ENCODE measurements at places on chromosomes 11 and 22.
A peak's percentile ranks its signal among the peaks of the same experiment; 100 is the strongest.

GRCh38 chr11:66293777-66294625 lies 2.3 kb downstream of the TMEM151A start:
- no peak for DNase-seq

GRCh38 chr11:117541211-117541610 lies 213.6 kb downstream of the CEP164 start:
- no peak for DNase-seq

- DNase-seq: peak; percentile 80
Observed at GRCh38 chr11:103035791-103036434, 56.0 kb downstream of the DCUN1D5 start.

GRCh38 chr11:126431401-126432064 lies 76.0 kb downstream of the ST3GAL4 start:
- DNase-seq: no peak

DNA sequence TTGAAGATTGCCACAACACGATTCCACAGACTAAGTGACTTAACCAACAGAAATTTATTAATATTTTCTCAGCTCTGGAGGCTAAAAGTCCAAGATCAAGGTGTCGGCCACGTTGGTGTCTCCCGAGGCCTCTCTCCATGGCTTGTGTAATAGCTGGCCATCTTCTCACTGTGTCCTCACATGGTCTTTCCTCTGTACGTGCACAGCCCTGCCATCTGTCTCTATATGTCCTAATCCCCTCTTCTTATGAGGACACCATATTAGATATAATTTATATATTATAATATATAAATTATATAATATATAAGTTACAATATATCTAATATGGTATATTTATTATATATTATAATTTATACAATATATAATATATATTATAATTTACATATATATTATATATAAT lies 25.1 kb upstream of the SCGB1A1 start:
- DNase-seq: no peak

DNA sequence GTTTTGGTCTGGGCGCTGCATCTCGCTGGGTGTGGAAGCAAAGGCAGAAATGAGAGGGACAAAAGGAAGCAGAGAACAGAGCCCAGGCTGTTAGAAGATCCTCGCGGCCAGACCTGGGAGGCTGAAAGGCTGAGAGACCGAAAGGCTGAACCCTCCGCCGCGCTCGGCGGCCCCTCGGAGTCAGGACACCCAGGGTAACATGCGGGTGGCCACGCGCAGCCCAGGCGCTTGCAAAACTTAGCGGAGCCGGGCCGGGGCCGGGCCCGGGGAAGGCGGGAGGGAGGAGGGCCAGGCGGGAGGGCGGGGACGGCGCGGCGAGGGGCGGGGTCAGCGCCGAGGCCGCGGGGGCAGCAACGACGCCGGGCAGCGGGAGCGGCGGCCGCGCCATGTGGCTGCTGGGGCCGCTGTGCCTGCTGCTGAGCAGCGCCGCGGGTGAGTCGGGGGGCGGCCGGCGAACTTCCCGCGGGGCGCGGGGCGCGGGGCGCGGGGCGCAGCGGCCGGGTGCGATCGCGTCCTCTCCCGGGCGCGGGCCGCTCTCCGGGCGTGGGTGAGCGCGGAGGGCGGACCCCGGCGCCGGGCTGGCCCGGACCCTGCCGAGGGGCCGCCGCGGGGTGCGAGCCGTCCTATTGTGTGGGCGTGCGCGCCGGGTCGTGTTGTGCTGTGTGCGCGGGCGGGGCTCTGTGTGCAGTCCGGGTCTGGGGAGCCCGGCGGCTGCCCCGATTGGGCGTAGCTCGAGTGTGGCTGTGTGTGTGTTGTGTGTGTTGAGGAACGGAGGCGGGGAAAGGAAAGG lies at the start of gene LDLRAD3:
Gene LDLRAD3, plus strand, starts transcription at position 350 of the 790 bp plus-strand sequence. Its CDS starts 37 bp downstream, at position 387.
- DNase-seq: peak; percentile 23

- DNase-seq: no peak
Observed at GRCh38 chr11:64571410-64572091, 19.5 kb upstream of the SLC22A12 start.

GRCh38 chr11:26696330-26696729 lies 25.5 kb downstream of the SLC5A12 start:
- no peak for DNase-seq

DNA sequence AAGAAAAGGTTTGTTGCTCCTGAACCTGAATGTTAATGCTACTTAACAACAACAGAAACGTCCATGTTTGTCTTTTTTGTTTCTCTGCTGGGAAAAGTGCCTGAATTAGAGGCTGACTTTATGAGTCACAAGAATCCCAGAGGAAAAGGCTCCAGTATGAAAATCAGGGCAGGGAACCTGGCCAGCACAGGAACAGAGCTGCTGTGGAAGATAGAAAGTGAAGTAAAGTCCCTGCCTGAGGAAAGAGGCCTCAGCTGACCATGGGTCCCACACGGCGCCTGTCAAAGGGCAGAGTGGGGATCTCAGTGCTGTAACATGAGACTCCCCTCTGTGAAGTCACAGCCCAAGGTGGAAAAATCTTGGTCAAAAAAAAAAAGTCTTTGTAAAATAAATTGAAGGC lies 632.3 kb upstream of the CCDC90B start:
- no peak for DNase-seq

DNA sequence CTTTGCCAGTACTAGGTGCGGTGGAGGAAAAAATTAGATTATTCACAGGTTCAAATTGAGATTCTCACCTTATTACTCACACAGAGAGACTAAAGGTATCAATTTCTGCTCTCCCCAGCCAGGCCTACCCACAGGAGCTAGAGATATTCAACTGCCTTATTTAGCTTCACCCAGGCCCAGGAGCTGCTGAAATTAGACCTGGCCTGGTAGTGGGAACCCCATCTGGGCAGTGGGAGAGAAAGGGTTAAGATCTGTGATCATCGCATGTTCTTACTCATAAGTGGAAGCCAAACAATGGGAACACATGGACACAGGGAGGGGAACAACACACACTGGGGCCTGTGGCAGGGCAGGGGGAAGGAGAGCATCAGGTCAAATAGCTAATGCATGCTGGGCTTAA lies 20.9 kb upstream of the MICAL2 start:
- no peak for DNase-seq

DNA sequence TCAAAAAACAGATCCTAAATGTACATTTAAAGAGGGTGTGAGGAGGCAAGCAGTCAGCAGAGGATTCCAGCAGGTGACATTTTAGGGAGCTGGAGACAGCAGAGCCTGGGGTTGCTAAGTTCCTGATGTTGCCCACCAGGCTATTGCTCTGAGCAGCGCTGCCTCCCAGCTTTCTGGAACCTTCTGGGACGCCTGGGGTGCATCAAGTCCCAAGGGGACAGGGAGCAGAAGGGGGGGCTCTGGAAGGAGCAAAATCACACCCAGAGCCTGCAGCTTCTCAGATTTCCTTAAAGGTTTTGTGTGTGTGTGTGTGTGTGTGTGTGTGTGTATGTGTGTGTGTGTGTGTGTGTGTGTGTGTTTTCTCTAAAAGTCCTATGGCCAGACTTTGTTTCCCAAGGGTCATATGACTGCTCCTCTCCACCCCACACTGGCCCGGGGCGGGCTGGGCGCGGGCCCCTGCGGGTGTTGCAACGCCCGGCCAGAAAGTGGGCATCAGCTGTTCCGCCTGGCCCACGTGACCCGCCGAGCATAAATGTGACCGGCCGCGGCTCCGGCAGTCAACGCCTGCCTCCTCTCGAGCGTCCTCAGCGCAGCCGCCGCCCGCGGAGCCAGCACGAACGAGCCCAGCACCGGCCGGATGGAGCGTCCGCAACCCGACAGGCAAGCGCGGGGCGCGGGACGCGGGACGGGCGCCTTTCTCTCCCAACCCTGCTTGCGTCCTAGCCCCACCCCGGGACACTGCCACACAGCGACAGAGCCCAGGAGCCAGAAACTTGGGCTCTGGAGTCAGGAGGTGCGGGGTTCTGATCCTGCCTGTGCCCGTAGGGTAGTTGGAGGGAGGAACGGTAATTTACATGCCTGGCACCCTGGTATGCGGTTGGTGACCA lies at the start of gene HMOX1:
Gene HMOX1, plus strand, starts transcription at position 560 of the 887 bp plus-strand sequence. Its CDS starts 78 bp downstream, at position 638.
- peak; percentile 53 for DNase-seq

DNA sequence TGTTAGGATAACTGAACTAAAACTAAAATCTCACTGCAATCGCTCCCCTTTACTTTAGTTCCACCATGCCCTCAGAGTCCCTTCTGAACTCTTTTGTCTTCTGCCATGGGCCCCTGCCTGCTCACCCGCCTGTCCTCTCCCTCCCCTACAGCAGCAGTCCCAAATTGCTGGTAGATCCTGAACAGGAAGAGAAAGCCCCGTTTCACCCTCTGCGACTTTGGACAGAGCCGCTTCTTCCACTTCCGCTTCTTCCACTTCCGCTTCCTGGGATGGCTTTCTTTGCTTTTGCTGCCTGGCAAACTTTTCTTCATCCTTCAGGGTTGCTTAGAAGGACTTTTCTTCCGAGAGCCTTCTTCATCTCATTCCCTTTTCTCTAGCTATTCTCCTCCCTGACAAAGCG lies 35.7 kb upstream of the TLCD5 start:
- no peak for DNase-seq

GRCh38 chr22:38211556-38211955 lies 9.8 kb downstream of the MAFF start:
- DNase-seq: no peak

DNA sequence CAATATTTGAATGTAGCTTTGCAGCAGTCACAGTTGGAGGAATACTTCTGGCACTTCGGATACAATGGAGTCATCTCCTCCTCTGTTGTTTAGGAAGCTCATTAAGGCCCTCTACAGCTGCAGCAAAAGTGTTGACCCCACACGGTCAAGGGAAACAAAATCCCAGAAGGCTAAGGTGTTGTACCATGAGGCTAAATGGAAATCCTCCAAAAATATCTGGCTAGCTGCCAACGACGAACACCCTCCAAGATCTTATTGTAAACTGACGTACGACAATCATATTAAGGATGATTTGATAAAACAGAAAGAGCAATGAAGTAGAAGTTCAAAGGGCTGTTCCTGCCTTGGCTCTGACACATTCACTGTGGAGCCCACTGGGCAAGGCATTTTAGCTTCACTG lies 4.0 kb downstream of the POGLUT3 start:
- DNase-seq: no peak

DNA sequence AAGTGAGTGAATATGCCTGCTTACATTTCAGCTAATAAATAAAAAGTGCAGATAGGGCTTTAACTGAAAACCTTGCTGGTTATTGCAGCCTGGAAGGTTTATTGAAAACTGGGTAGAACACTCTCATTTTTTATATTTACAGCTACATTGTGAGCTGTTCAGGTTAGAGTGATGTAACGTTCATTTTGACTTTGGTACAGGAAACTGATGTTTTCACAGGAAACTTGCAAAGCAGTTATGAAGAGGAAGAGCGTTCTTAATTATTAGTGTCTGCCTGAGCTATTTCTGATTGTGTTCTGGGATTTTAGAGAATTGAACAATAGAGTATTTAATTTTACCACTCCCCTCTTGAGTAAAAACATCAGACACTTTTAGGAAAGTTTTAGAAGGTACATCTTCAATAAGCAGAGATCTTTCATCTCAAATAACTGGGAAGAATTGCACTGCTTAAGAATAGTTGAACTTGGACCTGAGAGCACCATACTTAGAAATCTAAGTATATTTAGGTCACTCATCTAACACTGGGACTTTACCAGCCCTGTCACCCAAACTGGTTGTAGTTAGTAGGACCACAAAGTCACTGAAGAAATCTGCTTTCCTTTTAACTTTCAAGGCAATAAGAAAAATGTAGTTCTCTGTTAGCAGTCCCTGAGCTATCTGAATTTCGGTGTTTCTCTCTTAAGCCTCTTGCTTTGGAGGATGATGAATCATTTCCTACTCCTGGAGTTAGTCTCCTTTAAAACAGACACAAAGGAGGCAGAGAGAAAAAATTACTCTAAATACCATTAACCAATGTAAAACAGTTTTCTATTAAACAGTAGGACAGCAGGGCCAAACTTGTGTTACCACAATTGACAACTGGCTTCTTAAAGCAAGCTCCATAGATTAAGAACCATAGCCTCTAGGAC lies 128.6 kb upstream of the DDI1 start:
- no peak for DNase-seq

DNA sequence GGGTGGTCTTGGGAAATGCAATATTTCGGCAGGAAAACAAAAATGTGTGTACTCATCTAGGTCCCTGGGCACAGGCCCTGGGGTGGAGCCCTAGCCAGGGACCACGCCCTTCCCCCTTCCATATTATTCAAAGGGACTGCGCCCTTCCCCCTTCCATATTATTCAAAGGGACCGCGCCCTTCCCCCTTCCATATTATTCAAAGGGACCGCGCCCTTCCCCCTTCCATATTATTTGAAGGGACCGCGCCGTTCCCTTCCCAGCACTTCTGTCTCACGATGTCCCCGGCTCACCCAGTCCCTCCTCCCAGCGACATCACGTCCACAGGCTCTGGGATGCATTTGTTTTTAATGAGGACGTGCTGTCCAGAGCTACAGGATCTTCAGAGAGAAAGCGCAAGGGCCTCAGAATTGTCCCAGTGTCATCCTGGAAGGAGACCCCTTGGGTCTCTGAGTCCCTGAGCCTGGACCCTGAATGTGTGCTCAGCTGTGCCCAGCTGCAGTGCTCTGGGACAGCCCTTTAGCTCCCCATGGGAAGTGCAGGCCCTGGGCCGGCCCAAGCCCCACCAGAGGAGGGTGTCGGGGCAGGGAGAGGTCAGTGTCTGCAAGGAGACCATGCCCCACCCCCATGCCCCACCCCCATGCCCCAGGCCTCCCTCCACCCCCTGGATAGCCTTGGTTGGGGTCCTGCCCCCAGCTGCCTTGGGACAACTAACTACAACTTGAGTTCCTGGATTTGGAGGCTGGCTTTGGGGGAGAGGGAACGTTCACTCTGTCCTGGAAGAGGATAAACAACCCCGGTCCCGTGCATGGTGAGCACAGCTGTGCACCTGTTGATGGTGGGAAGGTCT lies 810.0 kb downstream of the BRD1 start:
- DNase-seq: no peak

- peak; percentile 7 for DNase-seq
Observed at GRCh38 chr11:108538022-108538424, 39.8 kb upstream of the POGLUT3 start.

DNA sequence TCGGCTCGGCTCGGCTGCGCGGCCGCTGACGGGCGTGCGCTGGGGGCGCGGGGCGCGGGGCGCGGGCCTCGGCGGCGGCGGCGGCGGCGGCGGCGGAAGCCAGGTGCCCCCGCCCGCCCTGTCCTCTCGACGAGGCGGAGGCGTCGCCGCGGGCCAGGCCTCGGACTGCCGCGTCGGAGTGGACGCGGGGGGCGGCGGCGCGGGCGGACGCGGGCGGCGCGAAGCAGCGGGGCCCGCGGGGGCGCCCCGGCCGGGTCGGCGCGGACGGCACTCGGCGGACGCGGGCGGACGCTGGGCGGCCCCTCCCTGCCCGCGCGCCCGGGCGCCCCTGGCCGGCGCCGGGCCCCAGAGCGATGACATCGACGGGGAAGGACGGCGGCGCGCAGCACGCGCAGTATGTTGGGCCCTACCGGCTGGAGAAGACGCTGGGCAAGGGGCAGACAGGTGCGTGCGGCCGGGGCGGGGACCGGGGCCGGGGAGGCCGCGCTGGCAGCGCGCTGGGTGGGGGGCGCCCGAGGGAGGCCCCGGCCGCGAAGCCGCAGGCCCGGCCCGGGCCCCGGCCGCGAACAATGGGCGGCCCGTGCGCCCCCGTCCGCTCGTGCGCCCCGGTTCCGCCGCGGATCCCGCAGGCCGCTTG lies at the start of gene BRSK2:
Gene BRSK2, plus strand, starts transcription at position 3 of the 637 bp plus-strand sequence. Its CDS starts 351 bp downstream, at position 354.
- no peak for DNase-seq

GRCh38 chr11:75031224-75031753 lies 42.6 kb downstream of the NEU3 start:
- DNase-seq: no peak

- DNase-seq: no peak
Observed at GRCh38 chr11:72625691-72626413, 48.4 kb downstream of the PDE2A start.

Measured in CD4-positive, alpha-beta T cell treated with Interleukin-10 for 1 hour (primary cell).